CD4-positive, alpha-beta T cell treated with Interleukin-6 at 100 ng/mL for 8 hours (primary cell): ENCODE measurements at places on chromosomes 2 and 18.
A peak's percentile ranks its signal among the peaks of the same experiment; 100 is the strongest.

- DNase-seq, result no peak
These were observed 38.9 kb downstream of the DNMT3A start for GRCh38 chr2:25302758-25303375.

DNA sequence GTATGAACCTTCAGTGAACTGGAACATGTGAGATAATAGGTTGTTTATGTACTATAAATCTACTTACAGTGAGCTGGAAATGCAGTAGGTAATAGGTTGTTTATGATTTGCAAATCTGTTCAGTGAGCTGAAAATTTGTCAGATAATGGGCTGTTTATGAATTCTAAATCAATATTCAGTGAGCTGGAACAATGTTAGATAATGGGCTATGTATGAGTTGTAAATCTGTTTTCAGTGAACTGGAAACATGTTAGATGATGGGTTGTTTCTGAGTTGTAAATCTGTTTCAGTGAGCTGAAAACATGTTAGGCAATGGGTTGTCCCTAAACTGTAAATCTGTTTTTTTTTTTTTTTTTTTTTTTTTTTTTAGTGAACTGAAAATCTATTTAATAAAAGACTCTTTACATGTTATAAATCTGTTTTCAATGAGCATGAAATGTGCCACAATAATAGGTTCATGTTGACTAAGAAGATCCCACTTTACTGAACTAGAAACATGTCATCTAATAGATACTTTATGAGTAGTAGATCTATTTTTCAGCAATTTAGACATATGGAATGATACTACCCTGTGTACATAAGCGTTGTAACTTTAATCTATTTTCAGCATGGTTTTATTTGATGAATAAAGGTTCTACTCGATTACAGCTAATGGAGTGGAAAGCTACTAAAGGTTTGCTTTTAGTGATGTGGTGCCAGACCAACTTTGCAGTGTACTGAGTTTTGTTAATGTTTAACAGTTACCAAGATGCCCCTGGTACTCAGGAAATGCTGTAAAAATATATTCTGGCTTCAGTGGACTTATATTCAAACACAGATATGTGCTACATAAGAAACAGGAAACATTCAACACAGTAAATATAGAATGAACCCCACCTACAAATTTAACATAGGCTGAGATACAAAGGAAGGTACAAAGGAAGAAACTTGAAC lies 1471.8 kb downstream of the LRP1B start:
- no peak for DNase-seq

DNA sequence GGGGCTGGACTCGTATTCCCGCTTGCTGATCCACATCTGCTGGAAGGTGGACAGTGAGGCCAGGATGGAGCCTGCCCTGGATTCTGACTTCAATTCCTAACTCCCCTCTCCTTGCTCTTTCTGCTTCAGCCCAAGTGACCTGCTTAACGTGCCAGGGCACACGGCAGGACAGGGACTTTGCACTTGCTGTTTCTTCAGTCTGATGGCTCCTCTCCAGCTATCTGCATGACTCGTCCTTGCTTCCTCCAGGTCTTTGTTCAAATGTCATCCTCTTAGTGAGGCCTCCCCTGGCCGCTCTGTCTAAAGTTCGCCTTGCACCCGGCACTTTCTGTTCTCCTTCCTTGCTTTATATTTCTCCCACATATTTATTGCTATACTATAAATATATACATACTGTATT lies 357.6 kb downstream of the MTX2 start:
- DNase-seq, result no peak

GRCh38 chr2:190875891-190876290 lies 4.7 kb upstream of the GLS start:
- DNase-seq, result peak; percentile 47

GRCh38 chr2:71721362-71721665 lies 268.0 kb downstream of the DYSF start:
- no peak for DNase-seq

GRCh38 chr2:237456200-237456843 lies 30.7 kb upstream of the MLPH start:
- DNase-seq, result no peak

DNA sequence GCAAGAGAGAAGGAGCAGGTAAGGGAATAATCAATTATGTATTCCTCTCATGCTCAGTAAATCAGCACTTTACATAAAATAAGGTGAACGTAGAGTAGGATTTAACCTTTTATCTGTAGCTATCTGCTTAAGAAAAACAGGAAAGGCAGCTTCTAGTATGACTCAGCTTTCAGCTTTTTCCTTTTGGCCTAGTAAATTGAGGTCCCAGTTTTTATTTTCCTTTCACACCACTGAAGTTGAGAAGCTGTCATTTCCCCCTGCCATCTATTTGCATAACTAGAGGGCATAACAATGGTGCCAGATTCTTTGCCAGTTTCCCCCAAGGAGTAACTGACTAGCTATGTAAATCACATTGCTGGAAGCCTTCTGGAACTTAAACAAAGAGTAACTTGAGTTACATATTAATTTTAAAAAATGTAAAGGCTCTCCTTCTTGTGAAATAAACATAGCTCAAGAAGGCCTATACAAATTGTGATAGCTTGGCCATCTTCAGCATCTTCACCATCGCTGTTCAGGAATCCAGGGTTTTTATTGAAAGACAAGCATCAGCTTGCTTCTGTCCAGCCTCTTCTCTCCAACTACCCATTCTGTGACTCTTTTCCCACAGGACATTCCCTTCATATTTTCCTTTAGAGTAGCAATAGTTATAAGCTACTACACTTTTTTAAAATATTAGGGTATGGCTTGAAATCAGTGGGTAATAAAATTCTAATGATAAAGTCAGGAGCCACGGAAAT lies 97.0 kb downstream of the KYNU start:
- no peak for DNase-seq

DNA sequence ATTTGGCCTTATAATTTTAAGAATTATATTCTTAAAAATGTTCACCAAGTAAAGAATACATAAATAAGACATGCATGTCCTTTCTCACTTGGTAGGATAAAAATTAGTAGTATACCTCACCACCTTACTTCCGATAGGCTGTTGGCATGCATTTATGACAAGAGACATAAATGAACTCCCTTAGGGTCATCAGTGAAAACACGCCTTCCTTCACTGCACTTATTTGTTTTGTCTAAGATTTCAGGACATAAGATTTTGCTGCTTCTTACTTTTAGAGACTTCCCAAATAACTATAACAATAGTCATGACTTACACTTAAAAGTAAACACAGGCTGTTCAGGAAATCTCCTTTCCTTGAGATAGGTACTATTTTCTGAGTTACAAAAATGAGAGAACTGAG lies 661.3 kb upstream of the CNTNAP5 start:
- DNase-seq, result no peak

DNA sequence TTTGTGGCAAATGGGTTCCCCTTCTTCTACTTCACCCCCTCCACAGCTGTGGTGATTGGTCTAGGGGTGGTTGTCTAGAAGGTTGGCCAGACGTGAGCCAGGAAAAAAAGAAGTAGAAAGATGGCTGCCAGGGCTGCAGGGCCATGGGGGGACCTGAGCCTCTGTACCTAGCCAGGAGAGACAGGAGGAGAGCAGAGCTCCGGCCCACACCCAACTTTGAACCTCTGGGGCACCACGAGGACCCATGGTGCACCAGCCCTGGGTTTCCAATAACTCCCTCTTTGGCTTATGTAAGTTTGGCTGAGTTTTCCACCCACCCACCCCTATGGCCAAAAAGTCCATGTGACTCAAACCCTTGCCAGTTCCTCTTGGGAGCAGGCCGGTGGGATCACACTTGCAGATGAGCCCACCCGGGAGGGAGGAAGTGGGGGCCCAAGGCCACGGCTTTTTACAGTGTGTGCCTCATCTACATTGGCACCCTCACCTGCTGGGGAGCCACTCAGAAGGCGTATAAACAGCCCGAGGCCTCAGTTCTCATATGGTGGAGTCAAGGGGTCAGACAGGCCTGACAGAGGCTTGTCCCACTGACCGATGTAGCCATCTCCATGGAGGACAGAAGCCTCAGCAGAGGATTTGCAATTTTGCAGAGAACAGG lies 293.1 kb upstream of the HDAC4 start:
- DNase-seq, result no peak

GRCh38 chr2:168744844-168745243 lies 57.6 kb upstream of the NOSTRIN start:
- DNase-seq, result no peak

- no peak for DNase-seq
These were observed 8.8 kb downstream of the MGAT5 start for GRCh38 chr2:134262684-134263083.

- no peak for DNase-seq
These were observed 1.4 kb downstream of the PPM1G start for GRCh38 chr2:27407798-27408491.

DNA sequence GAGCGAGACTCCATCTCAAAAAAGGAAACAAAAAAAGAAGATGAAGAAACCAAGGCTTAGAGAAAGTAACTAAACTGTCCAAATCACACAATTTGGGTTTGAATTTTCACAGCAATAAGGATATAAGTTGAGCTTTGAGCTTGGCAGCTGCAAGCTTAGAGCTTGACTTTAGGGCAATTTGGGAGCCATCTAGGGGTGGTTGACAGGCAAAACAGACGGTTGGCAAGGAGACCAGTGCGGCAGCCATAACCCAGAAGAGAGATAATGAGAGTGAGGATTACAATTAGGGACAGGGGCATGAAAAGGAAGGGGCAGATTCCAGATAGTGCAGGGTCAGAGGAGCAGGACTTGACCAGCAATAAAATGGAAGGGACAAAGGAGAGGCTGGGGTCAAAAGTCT lies 382.2 kb upstream of the HNRNPA3 start:
- DNase-seq, result peak; percentile 5

- no peak for DNase-seq
These were observed 514.9 kb downstream of the SUCLG1 start for GRCh38 chr2:83944191-83944590.

DNA sequence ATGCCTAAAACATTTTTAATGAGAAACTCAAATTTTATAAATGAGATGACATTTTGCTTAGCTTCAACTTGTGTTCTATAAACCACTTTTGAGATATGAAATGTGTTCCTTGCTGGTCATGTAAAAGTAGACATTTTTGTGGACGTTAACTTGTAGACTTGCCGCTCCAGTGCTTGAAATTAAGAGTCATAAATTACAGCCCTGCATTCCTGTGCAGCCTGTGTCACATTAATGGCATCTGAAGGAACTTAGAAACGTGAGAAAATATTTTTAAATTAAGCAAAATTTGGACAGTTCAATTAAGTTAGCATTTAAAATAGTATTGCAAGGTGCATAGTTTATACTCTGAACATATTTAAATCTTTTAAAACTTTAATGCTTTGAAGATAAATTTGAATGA lies 98.3 kb upstream of the LDLRAD4 start:
- DNase-seq, result no peak

- DNase-seq, result no peak
These were observed at the start of gene RBM44 for GRCh38 chr2:237798236-237799059. Gene RBM44, plus strand, starts transcription at chr2:237798779. Its CDS starts 14,831 bp downstream, at chr2:237813610.

- DNase-seq, result no peak
These were observed 1.7 kb downstream of the EMILIN2 start for GRCh38 chr18:2848247-2849246.

DNA sequence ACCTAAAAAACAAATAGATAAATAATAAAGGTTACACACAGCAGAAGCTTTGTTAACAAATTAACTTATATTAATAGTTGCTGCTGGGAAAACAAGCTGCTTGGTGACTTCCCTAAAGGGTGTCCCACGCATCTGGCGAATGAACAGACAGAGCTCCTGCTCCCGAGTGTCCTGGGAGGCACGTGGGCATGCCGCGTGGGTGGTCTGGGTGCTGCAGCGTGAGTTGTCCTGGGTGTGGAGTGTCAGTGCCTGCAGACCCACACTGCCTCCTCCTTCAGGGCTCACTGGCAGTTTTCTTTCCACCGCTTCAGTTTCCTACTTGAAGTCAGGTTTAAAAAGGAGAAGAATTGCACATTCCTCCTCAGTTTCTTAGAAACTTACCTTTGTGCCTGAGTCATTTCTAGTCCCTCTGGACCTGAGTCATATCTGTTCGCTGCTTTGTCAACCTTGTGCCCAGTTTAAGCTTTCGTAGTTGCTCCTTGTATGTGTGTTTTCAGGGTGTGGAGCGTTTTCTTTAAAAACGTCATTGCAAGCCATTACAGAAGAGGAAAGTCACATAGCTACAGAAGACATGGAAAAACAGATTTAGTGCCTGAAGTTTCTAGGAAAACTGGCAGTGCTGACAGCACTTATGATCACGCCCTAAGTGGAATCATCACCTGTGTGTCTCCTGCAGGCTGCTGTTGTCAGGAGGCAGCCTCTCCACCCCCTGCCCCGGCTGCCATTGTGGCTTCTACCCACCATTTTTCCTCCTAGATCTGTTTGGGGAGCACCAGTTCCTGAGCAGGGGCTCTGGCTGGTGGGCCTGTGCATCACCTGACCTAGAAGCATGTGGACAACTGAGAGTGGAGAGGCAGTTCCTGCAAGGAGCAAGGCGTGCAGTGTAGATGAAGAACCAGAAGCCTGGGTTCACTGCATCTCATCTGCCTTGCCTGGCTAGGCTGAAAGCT lies 24.5 kb downstream of the IMPA2 start:
- DNase-seq, result no peak

DNA sequence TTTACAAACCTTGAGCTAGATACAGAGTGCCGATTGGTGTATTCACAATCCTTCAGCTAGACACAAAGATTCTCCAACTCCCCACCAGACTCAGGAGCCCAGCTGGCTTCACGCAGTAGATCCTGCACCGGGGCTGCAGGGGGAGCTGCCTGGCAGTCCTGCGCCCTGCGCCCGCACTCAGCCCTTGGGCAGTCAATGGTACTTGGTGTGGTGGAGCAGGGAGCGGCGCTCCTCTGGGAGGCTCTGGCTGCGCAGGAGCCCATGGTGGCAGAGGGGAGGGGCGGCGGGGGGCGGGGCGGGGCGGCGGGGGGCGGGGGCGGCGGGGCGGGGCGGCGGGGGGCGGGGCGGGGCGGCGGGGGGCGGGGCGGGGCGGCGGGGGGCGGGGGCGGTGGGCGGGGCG lies 923.4 kb downstream of the SOCS6 start:
- DNase-seq, result no peak

GRCh38 chr18:37496568-37496967 lies 69.0 kb downstream of the CELF4 start:
- no peak for DNase-seq

GRCh38 chr18:25587545-25587944 lies 235.6 kb upstream of the ZNF521 start:
- DNase-seq, result no peak
